ENCODE measurements at places on chromosomes 5 and 9.

DNA sequence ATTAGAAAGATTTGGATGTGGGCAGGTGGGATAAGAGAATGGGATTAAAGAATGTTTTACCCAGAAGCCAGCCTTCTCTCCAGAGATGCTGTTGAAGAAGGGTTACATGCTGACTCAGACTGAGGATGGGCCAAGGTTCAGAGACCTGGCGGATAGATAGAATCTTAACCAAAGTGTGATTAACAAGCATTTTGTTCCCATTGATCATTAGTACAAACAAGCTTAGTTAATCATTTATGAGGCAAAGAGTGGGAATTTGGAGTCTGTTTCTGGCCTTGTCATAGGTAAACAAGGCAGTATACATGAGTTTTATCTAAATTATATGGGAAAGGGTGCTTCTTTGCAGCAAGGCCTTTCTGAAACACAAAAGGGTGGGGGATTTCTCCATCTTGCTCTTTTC is 20.8 kb upstream of the DTWD2 start:
- DNase-seq = no peak

- DNase-seq = no peak
Measured at GRCh38 chr5:24376616-24377015, 268.2 kb downstream of the CDH10 start.

DNA sequence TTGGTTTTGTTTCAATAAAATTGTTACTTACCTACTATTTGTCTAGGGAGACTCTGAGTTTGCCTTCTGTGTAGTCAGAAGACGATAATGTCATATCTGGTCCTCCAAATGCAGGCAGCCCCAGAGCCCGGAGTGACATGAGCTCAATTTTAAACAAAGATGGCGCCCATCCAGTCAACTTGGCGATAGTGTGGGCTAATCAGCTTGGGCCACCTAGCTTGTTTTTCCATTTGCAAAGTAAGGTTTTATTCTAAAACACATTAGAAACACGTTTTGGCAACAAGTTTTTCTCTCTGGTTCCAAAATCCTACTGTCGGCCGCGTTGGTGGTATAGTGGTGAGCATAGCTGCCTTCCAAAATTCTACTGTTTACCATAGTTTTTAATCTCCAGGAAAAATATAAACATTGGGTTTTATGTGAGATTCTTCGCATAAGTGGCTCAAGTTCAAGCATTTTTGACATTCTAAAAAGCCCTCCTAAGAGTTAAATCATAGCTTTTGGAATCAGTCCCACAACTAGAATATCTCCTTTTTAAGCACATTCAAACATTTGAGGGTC is 13.2 kb downstream of the TSC1 start:
- no peak for DNase-seq

- no peak for DNase-seq
Measured at GRCh38 chr9:105994970-105995369, 300.6 kb downstream of the TMEM38B start.

DNA sequence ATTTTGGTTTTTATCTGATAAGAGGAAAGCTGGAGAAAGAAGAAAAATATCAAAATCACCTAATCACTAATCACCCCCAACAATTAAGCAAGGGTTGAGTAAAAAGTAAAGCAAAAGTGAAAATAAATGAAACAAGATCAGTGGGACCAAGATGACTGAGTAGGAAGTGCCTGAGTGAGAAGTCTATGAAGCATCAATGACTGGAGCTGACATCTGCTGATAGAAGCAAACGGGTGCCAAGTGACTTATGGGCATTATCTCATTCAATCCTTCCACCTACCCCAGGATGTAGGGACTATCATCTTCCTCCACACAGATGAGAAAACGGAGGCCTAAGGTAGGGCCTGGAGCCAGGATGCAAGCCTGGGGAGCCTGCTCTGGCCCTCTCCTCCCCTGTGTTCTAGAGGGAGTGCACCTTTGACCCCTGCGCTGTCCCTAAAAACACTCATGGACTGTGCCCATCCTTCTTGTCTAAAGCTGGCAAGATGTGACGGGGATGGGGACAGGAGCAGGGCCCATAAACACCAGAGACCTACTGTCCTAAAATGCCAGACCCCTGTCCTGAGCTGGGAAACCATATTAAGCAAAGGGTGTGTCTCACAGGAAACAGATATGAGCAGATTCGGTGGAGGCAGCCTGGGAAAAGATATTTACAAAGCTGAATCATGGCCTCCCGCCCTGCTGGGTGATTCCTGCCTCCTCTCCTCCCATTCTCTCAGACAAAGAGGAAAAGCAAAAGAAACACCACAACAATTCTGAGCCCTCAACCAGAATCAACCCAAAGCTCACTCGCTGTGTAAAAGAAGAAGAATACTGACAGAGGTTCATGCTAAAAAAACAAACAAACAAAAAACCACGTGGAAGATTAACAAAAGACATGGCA is 116.0 kb downstream of the AUH start:
- DNase-seq = no peak

DNA sequence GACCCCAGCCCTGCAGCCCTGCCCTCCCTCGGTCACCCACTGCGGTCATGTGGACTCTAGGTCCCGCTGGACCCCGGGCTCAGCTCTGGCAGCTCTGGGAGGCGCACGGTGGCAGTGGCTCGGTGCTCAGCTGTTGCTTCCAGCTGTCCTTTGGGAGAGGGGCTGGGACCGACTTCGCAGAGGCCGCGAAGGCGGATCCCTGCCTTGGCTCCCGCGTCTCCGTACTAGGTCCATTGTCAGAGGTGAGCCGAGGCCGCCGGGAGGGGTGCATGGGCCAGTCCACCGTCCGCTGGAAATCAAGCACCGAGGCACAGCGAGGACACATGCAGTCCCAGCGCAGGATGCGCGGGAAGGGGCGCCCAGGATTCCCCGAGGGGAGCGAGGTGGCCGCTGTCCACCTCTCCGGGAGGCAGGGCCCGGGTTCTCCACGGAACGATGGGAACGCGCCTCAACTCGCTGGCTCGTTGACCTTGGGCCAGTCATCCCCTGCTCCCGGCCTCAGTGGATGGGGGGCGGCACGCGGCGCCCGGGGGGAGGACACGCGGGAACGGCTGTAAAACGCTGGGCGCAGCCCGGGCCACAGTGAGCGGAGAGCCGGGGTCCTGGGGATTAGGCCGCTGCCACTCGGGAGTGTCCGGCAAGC is 732 bp downstream of the GBGT1 start:
- no peak for DNase-seq

- DNase-seq = no peak
Measured at GRCh38 chr9:77427256-77427927, 220.7 kb downstream of the GNA14 start.
